ENCODE measurements at places on chromosomes 4 and X.

GRCh38 chr4:7638984-7639789, 204.5 kb upstream of the PSAPL1 start:
- peaks cover 5% of the 10 kb centered on the region for H3K36me3 ChIP-seq
- no peak overlapping the region for H3K4me3 ChIP-seq
- no peak for DNase-seq
- no peaks in the 10 kb centered on the region for H3K4me1 ChIP-seq

DNA sequence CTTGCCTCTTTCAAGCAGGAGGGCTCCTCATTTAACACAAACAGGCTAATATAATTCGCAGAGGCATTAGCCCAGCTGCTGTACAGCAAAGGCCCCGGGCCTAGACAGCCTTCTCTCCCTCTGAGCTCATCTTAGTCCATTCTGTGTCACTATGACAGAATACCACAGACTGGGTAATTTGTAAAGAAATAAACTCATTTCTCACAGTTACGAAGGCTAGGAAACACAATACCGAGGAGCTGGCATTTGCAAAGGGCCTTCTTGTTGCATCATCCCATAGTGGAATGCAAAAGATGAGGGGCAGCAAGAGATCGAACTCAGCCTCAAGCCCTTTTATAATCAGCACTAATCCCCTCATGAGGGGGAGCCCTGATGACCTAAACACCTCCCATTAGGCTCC, 48.5 kb downstream of the TSPAN5 start:
- H3K4me3 ChIP-seq, result no peak overlapping the region
- peak overlapping the region; percentile 64 for H3K27ac ChIP-seq
- H3K36me3 ChIP-seq, result no peaks in the 10 kb centered on the region
- no peak for DNase-seq
- no peaks in the 10 kb centered on the region for H3K27me3 ChIP-seq

- peaks cover 16% of the 10 kb centered on the region for H3K4me1 ChIP-seq
- H3K4me3 ChIP-seq, result no peak overlapping the region
- no peak for DNase-seq
- H3K27ac ChIP-seq, result peak overlapping the region; percentile 91
These were observed 127.8 kb downstream of the PHKA2 start for GRCh38 chrX:18855919-18856644.

DNA sequence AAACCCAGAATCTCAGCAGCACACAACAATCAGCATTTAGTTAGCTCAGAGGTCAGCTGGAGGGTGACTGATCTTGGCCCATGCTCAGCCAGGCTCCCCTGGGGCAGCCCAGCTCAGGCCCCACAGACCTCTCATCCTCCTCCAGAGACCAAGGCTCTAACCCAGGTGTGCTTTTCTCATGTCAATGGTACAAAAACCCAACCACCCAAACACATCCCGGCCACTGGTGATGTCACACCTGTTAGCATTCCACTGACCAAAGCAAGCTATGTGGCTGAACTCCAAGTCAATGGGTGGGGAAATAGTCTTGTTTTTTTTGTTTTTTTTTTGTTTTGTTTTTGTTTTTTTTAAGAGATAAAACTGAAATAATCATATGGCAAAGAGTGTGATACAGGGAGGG, 77.5 kb downstream of the CYTL1 start:
- H3K4me3 ChIP-seq, result no peak overlapping the region
- H3K36me3 ChIP-seq, result no peaks in the 10 kb centered on the region
- no peak for DNase-seq
- H3K4me1 ChIP-seq, result peaks cover 6% of the 10 kb centered on the region
- no peak overlapping the region for H3K27ac ChIP-seq
- peaks cover 33% of the 10 kb centered on the region for H3K27me3 ChIP-seq

- H3K27me3 ChIP-seq, result no peaks in the 10 kb centered on the region
- H3K36me3 ChIP-seq, result no peaks in the 10 kb centered on the region
- H3K27ac ChIP-seq, result no peak overlapping the region
- no peak for DNase-seq
These were observed 1290.5 kb downstream of the ADGRL3 start for GRCh38 chr4:62490635-62491034.

GRCh38 chr4:157459785-157460184, 239.3 kb downstream of the GRIA2 start:
- no peak overlapping the region for H3K4me3 ChIP-seq
- no peak for DNase-seq
- H3K4me1 ChIP-seq, result peaks cover 9% of the 10 kb centered on the region
- H3K27ac ChIP-seq, result no peak overlapping the region
- peaks cover 3% of the 10 kb centered on the region for H3K36me3 ChIP-seq
- H3K27me3 ChIP-seq, result no peaks in the 10 kb centered on the region

- peak within 1 kb of the TSS; percentile 29 for H3K27ac ChIP-seq
- no peak for DNase-seq
- H3K4me3 ChIP-seq, result peak within 1 kb of the TSS; percentile 70
- H3K27me3 ChIP-seq, result no peaks in the 10 kb centered on the region
These were observed at the start of gene IGSF1 for GRCh38 chrX:131288738-131289511. TSS of gene IGSF1 (minus strand) at chrX:131289306. CDS start at chrX:131286674, 2,632 bp downstream.

DNA sequence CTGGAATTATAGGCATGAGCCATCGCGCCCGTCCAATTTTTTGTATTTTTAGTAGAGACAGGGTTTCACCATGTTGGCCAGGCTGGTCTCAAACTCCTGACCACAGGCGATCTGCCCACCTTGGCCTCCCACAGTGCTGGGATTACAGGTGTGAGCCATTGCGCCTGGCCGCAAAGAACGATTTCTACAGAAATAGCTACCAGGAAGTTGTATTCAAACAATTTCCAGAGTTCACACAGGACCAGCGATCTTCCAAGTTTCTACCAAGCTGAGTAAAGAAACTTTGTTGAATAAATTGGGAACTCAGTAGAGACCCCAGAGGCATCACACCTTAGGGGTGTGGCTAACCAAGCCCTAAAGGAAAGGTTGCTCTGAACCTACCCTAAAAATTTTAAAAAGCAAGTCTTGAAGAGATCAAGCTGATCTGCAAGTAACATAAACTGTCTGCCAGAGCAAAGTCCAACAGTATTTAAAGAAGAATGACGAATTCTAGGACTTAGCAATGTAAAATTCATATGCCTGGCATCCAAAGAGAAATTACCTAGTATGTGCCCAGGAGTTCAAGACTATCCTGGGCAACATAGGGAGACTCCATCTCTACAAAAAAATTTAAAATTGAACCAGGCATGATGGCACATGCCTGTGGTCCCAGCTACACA, 48.4 kb upstream of the USP9X start:
- no peaks in the 10 kb centered on the region for H3K4me1 ChIP-seq
- H3K27me3 ChIP-seq, result no peaks in the 10 kb centered on the region
- H3K36me3 ChIP-seq, result no peaks in the 10 kb centered on the region
- H3K4me3 ChIP-seq, result no peak overlapping the region
- DNase-seq, result no peak

- no peak overlapping the region for H3K4me3 ChIP-seq
- H3K4me1 ChIP-seq, result no peaks in the 10 kb centered on the region
- DNase-seq, result no peak
- H3K36me3 ChIP-seq, result no peaks in the 10 kb centered on the region
- H3K27ac ChIP-seq, result no peak overlapping the region
- peaks cover 6% of the 10 kb centered on the region for H3K27me3 ChIP-seq
These were observed 126.1 kb downstream of the ASB9 start for GRCh38 chrX:15143825-15144121.

- H3K4me3 ChIP-seq, result no peak overlapping the region
- peaks cover 2% of the 10 kb centered on the region for H3K36me3 ChIP-seq
- H3K27me3 ChIP-seq, result no peaks in the 10 kb centered on the region
- H3K4me1 ChIP-seq, result peaks cover 80% of the 10 kb centered on the region
- no peak for DNase-seq
- peak overlapping the region; percentile 12 for H3K27ac ChIP-seq
These were observed 7.4 kb downstream of the AFAP1 start for GRCh38 chr4:7932287-7932686.

DNA sequence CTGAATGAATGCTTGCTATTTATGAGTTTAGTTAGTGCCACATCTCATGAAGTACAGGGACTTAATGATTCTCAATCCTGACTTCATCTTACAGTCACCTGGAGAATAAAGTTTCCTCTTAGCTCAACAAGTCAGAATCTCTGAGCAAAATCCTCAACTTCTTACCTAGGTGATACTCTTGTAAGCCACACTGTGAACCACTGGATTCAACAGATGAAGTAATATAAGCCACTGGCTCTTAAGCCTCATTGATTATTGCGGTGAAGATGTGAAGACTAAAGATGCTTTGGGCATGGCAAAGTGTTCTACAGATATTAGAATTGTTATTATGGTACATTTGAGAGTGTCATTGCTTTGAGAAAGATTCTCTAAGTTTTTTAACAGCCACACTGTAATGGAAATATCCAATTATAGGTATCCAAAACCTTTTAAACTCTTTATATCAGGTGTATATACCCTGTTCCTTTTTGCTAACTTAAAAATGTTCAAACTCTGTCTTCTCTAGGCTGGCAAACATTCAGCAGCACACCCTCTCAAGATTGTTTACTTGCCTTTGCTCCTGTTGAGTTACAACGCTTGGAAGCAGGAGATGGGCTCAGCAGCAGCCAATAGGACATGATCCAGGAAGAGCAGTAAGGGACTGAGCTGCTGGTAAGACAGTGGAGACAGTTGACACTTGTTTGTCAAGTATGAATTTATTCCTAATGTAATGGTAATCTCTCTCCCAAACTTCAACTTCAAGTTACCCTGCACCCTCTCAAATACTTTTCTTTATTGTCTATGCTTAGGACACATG, 43.4 kb downstream of the TET2 start:
- peaks cover 2% of the 10 kb centered on the region for H3K36me3 ChIP-seq
- H3K4me1 ChIP-seq, result peaks cover 48% of the 10 kb centered on the region
- DNase-seq, result no peak
- H3K27me3 ChIP-seq, result no peaks in the 10 kb centered on the region

- no peaks in the 10 kb centered on the region for H3K4me1 ChIP-seq
- peak; percentile 63 for DNase-seq
- no peak overlapping the region for H3K4me3 ChIP-seq
- H3K27ac ChIP-seq, result no peak overlapping the region
- H3K27me3 ChIP-seq, result no peaks in the 10 kb centered on the region
These were observed 31.9 kb downstream of the NSG1 start for GRCh38 chr4:4418676-4419390.

DNA sequence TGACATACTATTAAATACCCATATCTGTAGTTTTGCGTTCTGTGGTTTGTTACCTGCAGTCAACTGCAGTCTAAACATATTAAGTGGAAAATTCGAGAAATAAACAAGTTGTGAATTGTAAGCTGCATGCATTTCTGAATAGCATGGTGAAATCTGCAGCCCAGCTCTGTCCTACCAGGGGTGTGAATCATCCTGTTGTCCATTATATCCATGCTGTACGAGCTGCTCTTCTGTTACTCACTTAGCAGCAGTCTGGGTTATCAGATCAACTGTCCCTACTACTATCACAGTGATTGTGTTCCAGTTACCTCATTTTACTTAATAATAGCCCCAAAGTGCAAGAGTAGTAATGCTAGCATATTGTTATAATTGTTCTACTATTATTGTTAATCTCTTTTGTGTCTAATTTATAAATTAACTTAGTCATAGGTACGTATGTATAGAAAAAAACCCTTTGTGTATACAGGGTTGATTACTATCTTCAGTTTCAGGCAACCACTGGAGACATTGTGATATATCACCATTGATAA, 173.7 kb upstream of the FAT4 start:
- no peak overlapping the region for H3K4me3 ChIP-seq
- no peaks in the 10 kb centered on the region for H3K27me3 ChIP-seq
- no peak for DNase-seq
- no peaks in the 10 kb centered on the region for H3K4me1 ChIP-seq
- no peaks in the 10 kb centered on the region for H3K36me3 ChIP-seq
- no peak overlapping the region for H3K27ac ChIP-seq

GRCh38 chrX:24877854-24878650, 137.7 kb downstream of the ARX start:
- H3K36me3 ChIP-seq, result peaks cover 4% of the 10 kb centered on the region
- no peak for DNase-seq
- no peaks in the 10 kb centered on the region for H3K27me3 ChIP-seq

DNA sequence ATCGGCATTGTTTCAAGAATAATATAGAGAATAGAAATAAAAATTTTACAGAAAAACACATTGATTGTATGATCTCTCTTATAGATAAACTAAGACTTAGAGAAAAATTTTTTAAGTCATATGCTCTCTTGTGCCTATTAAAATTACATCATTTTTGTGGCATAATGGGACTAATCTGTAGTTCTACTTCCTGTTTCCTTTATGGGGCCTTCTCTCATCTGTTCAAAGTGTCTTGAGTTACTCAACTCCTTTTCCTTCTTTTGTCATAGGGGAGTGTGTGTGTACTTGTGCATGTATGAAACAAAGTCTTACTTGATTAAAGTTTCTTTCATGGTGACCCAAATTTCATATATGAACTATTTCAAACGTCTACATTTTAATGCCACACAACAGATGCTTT, 1448.9 kb upstream of the TENM3 start:
- no peak overlapping the region for H3K4me3 ChIP-seq
- H3K36me3 ChIP-seq, result no peaks in the 10 kb centered on the region
- peaks cover 15% of the 10 kb centered on the region for H3K4me1 ChIP-seq
- DNase-seq, result no peak
- no peak overlapping the region for H3K27ac ChIP-seq

DNA sequence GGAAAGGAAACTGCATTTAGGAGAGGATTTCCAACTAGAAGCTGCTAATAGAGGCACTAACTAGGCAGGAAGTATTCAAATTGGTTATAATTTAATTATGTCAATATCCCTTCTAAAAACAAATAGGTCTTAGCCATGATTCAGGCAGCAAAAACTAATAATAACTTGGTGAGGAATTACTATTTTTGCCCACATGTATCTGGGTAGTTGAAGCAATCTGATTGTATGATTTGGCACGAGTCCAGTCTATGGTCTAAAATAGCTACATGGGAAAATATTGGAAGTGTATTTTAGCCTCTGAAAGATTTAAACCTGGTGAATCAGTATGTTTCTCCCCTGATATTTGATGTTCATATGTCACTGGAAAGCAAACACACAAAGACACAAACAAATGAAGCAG, 62.2 kb downstream of the MFAP3L start:
- peak overlapping the region; percentile 77 for H3K27ac ChIP-seq
- peaks cover 34% of the 10 kb centered on the region for H3K4me1 ChIP-seq
- DNase-seq, result no peak
- H3K36me3 ChIP-seq, result no peaks in the 10 kb centered on the region
- H3K4me3 ChIP-seq, result no peak overlapping the region

DNA sequence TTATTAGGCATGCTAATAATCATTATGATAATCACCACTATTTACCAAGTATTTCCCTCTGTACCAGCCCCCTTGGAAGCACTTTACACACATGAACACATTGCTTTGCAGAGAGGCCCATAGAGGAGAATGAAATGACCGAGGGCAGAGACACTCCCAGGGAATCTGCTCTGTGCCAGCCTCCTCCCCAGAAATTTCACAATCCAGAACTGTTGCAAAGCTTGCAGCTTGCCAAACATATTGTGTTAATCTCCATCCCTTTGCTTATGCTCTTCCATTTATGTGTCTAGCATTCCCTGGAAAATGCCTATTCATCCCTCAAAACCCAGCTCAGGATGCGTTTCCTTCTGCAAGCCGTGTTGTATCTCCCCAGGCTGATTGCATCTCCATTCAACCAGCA, 37.8 kb downstream of the CYTL1 start:
- DNase-seq, result no peak
- H3K27ac ChIP-seq, result no peak overlapping the region
- H3K4me3 ChIP-seq, result no peak overlapping the region
- peaks cover 4% of the 10 kb centered on the region for H3K27me3 ChIP-seq

All from chondrocyte (in vitro differentiated cells).